HT-29 (cell line): ENCODE measurements at places on chromosomes 5 and 9. TPM values are rescaled to one million over a fixed set of nuclear protein-coding genes. Genes with fewer than 3 reads are reported as not detected.

DNA sequence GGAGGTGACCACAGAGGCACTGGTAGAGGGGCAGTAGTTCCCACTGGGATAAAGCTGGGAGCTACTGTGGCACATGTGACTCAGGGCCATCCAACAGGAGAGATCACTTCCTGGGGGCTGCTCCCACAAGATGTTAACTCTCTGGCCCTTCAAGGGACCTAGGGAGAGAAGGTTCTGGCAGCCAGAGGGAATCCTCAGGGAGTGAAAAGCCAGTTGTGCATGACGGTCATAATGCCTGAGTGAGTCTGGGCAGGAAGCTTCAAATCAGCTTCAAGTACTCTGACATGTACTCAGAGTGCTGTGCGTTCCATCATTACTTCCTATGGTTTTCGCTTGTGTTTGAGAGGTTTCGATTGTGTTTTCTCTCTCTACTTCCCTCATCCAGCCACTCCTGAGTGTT lies 388.5 kb downstream of the GABRG2 start:
- no peak for DNase-seq

- no peak for DNase-seq
Measured at GRCh38 chr9:114626415-114627020, 15.4 kb downstream of the TMEM268 start.

TAS2R1 gene
- not detected in 2 replicates for total RNA-seq

DNA sequence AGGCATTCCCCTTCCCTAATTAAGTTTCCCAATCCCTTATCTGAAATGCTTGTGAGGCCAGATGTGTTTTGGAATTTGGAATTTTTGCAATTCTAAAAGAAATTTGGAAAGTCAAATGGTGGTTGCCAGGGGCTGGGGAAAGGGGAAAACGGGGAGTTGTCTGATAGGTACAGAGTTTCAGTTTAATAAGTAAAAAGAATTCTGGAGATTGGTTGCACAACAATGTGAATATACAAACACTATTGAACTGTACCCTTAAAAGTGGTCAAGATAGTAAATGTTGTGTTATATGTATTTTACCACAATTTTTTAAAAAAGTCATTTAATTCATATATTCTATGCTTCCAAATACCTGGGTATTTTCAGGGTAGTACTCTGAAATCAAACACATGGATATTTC lies 154.5 kb downstream of the ADAMTS12 start:
- no peak for DNase-seq

PCDHB5 gene
- not detected in 2 replicates for total RNA-seq

CTSV gene
- total RNA-seq = 8.3 and 9.6 TPM in 2 replicates

- peak; percentile 73 for DNase-seq
Measured at GRCh38 chr5:42991404-42992087, 48.6 kb downstream of the ANXA2R start.

DNA sequence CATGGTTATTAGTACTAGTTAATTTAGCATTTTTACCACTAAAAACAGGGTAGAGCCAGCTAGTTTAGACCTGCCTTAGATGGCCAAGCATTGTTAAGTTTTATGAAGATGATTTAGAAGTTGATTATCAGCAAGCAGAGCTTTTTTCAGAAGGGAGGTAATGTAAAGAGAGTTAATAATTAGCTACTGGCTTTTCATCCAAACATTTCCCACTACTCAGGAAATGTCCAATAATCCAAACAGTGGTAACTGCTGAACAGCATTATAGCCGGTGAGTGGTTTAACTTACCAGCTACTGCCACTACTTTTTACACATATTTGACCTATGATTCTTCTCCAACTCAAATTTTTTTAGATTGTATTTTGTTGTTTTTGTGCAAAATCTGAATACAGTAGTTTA lies 1.7 kb downstream of the ITGA1 start:
- peak; percentile 53 for DNase-seq

- no peak for DNase-seq
Measured at GRCh38 chr5:112923148-112923917, 1.3 kb upstream of the REEP5 start.

GRCh38 chr5:172715421-172715780 lies 55.6 kb downstream of the DUSP1 start:
- DNase-seq = no peak

IGFBPL1 gene
- not detected in 2 replicates for total RNA-seq

S1PR3 gene
- total RNA-seq = not detected in 2 replicates

DNA sequence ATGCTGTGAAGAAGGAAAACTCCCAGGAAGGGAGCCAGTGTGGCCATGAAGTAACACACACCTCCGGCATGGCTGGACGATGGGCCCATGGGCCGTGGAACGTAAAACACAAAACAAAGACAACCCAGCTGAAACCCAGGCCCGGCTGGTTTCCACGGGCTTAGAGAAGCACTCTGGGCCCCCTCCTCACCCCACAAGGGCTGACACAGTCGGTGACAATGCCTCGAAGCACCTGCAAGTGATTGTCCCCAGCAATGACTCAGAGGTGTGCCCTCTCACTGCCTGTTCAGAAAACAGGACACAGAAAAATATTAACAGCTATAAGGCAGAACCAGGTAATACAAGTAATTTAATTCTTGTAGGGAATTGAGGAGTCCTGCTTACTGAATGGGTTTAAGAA lies 135.3 kb downstream of the ROR2 start:
- DNase-seq = no peak

- no peak for DNase-seq
Measured at GRCh38 chr9:3006851-3007250, 163.0 kb upstream of the PUM3 start.

GRCh38 chr9:3049636-3050035 lies 205.7 kb upstream of the PUM3 start:
- no peak for DNase-seq
